COLO829 (cell line): ENCODE measurements at places on chromosomes 1 and 21.

DNA sequence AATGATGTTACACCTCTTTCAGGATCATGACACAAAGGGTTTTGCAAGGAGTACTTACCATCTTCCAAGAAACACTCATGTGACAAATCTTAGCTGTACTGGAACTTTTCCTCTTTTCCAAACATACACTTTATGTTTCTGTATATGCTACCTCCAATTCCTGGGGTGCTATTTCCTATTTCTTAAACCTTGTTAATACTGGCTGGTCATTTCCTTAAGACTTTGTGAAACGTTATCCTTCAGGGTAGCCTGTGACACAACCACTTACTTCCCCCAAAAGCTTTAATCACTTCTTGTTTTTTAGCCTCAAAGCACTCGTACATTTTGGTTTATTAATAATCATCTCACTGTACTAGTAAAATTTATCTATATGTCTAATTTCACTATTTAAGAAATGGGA, 39.4 kb downstream of the OR10Z1 start:
- no peak for DNase-seq

- DNase-seq: no peak
These were observed 4.7 kb downstream of the CFAP410 start for GRCh38 chr21:44334329-44335030.

GRCh38 chr1:11505591-11506538, 26.9 kb downstream of the DISP3 start:
- DNase-seq: no peak

DNA sequence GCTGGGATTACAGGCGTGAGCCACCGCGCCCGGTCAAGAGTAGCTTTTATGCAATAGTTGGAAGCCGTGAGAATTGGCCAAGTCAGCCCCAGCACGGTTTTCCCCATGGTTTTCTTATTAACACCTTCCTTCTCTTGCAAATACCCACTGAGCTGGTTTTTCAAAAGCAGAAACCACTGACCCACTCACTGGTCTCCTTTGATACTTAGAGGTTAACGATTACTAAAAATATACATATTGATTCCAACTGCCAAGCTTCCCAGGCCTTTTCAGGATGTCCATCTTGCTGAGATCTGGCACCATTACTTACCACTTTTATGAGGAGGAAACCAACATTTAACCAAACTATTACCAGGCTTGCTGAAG, 25.9 kb upstream of the TARDBP start:
- DNase-seq: no peak

DNA sequence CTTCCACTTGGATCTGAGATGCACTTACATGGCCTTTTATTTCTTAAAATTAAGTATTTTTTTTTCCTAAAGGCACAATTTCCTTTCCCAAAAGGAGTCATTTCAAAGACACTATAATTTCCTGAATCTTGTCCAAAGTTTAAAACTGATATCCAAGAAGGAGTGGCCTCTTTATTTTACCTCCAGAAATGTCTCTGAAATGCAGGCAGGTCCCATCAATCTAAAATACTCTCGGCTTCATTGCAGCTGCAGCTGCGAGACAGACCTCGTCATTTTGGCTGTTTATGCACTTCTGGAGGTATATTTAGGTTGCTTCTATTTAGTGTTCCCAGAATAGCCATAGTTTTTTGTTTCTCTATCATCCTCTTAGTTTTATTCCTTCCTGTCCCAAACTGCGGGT, 172.7 kb upstream of the COA6 start:
- DNase-seq: no peak

DNA sequence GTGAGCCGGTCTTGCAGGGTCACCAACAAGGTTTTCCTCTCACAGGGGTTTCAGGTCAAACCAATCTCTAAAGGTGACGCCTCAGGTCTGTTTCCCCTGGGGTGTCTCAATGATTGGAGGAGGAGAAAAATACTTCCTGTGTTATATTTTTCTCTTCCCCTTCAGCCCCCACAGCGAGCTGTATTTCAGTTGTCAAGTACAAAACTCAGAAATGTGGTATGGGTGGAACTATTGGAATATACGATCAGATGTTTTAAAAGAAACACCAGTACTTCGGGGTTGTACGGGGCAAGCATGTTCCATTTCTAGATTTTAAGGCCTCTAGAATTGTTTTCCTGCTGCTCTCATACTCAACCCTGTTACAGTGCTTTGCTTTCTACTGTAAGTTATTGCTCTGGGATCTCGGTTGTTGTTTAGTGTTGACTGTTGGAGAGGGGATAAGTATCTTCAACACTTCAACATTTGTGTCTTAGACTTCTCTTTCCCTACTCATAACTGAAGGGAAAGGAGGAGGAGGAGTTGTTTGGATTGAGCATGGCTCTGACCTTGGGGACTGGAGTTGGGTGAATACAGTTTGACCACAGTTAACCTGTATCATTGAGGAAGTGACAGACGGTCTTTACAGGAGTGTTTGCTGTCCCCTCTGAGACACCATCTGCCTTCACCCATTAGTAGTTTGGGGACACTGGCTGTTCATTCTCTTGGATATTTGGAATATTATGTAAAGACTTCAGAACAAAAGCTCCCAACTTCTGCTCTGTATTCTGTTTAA, 2.0 kb downstream of the MAPKAPK2 start:
- no peak for DNase-seq

DNA sequence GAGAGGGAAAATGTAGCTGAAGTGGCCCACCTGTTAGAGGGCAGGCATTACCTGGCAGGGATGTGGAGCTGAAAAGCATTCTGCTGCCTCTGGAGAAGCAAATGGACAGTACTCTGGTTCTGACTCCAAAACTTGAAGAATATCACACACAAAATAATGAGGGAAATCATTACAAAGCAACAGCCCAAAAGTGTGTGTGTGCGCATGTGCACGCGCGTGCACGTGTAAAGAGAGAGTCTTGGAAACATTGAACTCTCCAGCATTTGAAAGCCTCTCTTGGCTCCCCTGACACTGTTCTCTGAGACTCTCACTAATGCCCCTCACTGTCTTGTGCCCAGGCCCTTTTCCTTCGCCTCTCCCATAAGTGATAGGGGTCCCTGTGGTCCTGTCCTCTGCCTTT, 2.3 kb upstream of the VTCN1 start:
- no peak for DNase-seq

DNA sequence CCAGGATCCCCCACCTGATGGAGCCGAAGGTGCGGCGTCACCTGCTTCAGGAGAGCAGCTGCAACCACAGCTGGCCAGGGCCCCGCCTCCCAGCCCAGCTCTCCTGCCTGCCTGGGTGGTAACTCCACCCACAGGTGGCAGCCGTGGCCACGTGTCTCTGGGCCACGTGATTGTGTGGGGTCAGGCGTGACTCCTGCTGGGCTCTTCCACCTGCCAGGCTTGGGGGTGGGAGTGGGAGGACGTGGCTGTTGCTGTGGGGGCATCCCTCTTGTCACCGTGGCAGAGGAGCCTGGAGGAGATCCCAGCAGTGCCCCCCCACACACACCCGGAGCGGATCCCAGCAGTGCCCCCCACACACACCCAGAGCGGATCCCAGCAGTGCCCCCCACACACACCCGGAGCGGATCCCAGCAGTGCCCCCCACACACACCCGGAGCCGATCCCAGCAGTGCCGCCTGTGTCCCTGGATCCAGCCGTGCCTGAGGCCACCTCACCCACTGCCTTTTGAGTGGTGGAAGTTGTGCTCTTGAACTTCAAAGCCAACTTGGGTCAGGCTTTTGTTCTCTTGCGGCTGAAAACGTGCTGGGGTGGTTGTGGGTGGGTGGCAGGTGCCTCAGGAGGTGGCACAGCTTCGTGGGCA, 32.2 kb downstream of the POFUT2 start:
- DNase-seq: no peak

GRCh38 chr1:84406346-84406861, 8.1 kb downstream of the DNASE2B start:
- peak; percentile 48 for DNase-seq

DNA sequence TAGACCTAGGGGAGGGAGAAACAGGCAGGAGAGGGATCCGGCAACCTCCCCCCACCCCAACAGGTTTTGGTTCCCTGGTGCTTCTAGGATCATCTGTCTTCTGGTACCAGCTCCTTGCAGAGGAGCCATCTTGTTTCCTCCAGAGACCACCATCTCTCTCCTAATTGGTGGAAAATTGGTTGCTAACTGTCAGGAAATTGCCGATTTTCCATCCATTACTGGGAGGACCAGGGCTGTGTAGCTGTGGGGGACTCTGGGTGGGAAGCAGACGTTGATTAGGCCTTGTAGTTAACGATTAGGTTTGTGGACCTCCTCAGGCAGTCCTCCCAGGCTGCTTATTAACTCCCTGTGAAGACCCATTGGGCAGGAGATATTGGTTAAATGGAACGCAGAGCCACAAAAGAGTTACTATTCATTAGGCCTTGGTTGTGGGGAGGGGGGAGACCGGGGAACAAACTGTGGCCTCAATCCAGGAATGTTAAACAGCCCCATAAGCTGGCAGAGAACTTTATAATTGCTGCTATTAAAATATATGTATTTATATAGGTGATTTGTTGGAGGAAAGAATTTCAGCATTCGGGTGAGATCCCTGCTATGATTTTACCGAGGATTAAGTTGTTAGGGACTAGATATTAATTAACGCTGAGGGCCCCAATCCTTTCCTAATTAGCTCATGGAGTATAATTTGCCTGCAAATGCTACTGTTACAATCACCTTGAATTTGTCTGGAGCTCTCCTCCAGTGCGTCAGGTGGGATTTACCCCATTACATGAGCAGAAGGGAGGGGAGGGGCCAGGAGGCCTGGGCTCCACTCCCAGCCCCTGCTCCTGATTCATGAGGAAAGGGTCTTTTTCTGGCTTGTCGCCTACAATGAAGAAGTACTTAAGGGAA, 61.2 kb upstream of the TRABD2B start:
- no peak for DNase-seq

GRCh38 chr1:106049595-106049994, 1006.9 kb upstream of the PRMT6 start:
- no peak for DNase-seq

- DNase-seq: peak; percentile 70
These were observed 12.9 kb downstream of the CSRP1 start for GRCh38 chr1:201493757-201494617.

DNA sequence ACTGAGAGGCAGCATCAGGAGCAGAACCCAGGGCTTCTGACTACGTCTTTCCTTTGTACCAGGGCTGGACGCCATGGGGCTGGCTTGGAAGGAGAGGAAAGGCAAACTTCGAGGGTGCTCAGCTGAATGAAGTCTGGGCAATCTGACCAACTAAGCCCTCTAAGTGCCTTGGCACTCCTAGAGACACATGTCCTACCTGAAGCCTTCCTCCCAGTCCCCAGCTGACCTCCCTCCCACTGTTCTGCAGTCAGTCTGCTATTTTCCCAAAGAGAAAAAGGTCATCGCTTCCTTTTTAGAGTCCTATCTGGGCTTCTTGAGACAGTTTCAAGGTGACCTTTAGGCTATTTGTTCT, 5.2 kb downstream of the SLC9A1 start:
- no peak for DNase-seq

DNA sequence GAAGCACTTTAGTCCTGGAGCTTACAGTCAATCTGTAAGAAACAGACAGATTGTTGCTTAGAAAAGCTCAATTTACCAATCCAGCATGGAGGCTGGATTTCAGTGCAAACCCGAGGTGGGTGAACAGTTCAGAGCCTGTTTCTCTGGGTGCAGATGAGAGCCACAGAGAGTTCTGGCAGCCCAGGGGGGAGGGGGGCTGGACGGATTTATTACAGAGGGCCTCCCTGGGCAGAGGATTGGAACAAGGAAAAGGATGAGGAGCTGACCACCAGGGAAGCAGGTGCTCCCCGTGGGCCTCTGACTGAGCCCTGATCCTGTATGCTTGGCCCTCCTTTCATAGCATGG, 38.0 kb upstream of the EPS8L3 start:
- no peak for DNase-seq

DNA sequence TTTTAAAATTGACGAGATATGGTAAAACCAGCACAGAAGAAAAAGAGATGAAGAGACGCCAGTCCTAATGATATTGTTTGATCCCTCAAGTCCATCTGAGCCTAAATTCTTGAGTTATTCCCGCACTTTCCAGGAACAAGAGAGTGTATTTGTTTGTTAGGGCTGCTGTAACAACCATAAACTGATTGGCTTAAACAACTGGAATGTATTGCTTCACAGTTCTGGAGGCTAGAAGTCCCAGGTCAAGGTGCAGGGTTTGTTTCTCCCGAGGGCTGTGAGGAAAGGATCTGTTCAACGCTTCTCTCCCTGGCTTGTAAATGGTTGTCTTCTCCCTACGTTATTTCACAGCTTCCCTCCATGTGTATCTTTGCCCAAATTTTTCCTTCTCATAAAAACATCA, 7.8 kb upstream of the EXO1 start:
- DNase-seq: no peak

DNA sequence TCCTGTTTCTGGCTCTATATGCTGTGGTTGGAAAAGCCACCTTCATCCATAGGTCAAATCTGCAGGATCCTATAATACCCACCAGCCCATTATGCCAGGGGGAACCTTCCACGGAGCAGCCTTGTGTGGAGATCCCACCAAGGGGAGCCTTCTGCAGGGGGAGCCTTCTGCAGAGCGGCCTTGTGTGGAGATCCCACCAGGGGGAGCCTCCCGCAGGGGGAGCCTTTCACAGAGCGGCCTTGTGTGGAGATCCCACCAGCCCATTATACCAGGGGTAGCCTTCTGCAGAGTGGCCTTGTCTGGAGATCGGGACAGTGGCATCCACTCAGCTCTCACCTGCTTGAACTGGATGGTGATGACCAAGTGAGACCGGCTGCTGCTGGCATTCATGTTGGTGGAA, 85.3 kb downstream of the SCCPDH start:
- DNase-seq: no peak

DNA sequence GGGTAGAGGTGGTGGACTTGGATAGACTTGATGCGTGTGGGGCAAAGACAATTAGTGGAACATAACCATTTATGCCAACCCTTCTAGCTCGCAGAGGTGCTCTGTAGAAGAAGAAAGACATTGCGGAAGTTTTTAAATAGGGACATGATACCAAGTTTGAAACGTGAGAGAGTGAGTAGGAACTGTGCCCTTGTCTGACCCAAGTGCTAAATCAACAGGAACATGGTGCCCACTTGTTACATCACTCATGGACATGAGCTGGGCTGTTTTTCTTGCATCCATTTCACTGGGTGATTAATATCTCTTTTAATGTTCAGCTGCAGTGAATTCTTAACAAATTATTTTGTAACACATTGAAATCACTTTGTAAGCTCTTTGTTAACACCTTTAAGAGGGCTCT, 408.1 kb upstream of the VAMP3 start:
- DNase-seq: no peak

GRCh38 chr21:15874615-15875014, 144.8 kb downstream of the USP25 start:
- no peak for DNase-seq

DNA sequence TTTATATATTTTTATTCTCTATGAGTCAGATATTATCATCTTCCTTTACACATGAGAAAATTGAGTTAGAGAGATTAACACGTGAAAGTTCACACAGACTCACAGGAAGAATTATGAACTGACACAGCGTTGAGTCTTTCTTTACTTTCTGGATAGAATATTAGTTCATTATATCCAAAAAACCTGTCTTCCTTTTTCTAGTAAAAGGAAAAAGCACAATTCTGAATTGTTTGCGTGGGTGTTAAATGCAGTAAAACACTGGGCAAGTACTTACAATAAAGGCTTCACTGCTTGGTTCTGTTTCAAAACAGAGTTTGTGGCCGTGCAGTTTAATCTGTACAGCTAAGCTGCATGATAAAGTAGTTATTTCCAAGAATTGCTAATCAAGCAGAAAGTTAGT, 10.8 kb downstream of the MAGI3 start:
- no peak for DNase-seq
